ENCODE measurements at places on chromosomes 5 and 9.

DNA sequence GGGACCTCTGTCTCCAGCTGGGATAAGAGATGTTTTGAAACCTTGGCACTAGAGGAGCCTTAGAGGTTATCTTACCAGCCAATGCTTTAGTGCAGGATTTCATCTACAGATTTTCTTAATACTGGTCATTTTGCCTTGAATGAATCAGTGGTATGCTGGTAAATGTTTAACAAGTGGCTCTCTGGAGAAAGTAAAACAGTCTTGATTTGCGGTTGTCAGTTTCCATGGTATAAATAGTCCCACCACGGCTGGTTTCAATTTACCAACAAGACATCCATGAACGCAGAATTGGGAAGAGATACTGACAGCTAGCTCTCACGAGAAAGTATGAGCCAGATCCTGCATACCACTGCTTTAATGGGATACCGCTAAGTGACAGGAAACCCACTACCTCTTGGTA, 56.7 kb upstream of the CXCL14 start:
- DNase-seq = peak; percentile 43

- no peak for DNase-seq
Observed at GRCh38 chr5:126198531-126198930, 224.7 kb upstream of the GRAMD2B start.

GRCh38 chr5:59130431-59130830, 547.6 kb downstream of the RAB3C start:
- DNase-seq = no peak

GRCh38 chr9:94666364-94667099, 27.2 kb upstream of the FBP1 start:
- DNase-seq = no peak

- DNase-seq = no peak
Observed at GRCh38 chr5:73668486-73669111, 42.6 kb downstream of the ARHGEF28 start.

GRCh38 chr9:32136700-32137339, 247.6 kb upstream of the ACO1 start:
- no peak for DNase-seq

DNA sequence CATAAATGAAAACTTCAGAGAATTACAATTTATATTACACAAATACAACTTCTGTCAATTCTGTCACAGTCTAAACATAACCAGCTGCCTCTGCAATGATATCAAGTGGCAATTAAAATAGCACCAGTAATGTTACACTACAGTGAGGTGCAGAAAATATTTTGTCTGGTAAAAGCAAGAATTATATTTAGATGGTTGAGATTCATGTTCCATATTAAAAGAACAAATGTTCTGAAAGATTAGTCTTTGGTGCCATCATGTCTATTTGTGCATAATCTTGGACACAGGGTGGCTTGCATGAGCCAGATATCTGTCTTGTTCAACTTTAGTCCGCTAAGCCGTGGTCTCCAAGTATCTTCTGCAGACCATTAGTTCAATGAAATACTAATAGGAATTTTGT, 29.0 kb upstream of the PRR16 start:
- DNase-seq = no peak

DNA sequence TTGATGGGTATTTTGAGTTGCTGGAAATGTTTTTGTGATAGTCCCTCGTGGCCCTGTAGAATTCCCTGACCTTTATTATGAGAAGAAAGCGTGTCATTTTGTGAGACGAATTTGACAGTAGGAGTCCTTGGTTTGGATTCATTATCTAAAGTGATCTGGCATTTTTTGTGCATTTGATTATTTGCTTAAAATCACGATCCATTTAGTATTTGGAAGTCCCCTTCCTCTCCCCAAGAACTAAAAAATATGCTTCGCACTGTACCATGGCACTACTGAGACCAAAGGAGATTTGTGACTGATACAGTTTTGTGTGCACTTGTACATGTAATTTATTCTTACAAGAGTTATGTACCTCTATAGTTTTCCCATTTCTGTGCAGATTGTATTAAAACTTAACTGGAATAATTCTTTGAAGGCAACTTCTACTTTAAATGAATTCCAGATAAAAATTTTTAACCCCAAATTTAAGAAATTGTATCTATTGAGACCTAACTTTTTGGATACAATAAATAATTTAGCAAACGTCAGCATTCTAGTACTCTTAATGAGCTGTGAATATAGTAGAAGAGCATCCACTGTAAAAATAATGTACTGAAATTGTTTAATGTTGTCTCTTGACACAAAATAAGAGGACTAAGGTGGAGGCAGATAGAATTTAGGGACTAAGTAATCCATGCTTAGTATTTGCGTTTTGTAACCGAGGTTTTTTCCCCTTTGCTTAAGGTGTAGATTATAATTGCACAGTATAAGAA, 2.1 kb downstream of the MAP3K1 start:
- no peak for DNase-seq

DNA sequence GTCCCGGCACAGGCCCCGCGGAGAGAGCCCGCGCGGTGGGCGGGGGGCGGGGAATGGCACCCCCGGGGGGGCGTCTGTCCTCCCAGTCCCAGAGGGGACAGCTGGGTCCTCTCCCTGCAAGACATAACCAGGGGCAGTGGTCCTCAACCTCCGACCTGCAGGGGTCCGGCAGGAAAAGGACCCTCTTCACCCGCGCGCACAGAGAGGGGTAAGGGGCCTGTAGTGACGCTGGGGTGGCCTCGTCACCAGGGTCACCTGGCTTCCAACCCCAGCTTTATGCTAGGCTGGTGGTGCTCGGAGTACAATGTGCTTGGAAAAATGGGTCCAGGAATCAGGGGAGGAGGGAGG, 34.2 kb downstream of the LHX2 start:
- no peak for DNase-seq

GRCh38 chr5:133895979-133896845, 72.2 kb downstream of the C5orf15 start:
- DNase-seq = no peak

GRCh38 chr5:6483880-6484382, 35.3 kb downstream of the UBE2QL1 start:
- no peak for DNase-seq

- DNase-seq = no peak
Observed at GRCh38 chr5:143065185-143065965, 295.2 kb downstream of the ARHGAP26 start.

DNA sequence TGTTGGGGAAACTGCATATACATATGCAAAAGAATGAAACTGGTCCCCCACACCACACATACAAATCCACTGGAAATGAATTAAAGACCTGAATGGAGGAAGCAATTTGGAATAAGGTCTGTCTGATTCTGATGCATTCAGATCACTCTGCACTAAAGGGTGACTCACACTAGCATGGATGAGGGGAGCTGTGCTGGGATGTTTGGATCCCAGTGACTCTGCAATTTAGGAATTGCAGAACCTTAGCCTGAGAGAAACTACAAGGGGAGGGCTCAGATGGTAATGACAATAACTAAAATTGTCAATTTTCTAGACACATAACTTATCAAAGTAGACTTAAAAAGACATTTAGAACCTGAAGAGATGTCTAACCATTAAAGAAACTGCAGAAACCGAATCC, 312.0 kb downstream of the CDK5RAP2 start:
- no peak for DNase-seq

DNA sequence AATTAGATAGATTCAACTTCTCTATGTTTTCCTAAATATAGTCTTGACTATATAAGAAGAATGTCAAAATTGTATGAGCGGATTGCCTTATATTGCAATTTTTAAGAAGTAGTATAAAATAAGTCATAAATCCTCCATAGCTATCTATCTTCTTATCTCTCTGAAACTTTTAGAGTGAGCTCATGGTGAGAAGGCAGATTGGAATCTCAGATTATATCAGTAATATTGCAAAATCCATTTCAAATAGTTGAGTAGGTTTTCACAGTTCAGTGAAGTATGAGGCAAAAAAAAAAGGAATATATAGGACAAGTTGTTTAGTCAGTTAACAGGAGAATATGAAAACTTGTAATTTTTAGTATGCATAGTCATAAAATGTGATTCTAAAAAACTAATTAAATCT, 156.4 kb downstream of the FAM174A start:
- DNase-seq = peak; percentile 11
